ENCODE measurements at places on chromosomes 5 and 9.

DNA sequence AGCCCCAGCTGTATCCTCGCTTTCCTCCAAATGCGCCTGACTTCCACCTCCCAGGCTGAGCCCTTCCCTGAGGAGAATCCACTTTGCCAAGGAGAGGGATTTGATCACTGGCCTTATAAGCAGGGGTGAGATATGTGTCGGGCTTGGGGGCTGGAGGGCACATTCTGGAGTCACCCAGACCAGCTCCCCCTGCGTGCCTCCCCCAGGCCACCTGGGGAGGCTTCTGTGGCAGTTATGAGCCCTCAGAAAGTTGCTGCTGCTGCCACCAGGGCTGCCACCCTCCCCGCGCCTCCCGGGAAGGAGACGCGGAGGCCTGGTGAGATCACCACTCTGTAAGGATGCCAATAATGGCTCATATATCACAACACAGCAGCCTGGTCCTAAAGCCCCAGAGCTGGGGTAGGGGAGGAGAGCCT is 211.5 kb downstream of the PAPPA start:
- no peak for DNase-seq

DNA sequence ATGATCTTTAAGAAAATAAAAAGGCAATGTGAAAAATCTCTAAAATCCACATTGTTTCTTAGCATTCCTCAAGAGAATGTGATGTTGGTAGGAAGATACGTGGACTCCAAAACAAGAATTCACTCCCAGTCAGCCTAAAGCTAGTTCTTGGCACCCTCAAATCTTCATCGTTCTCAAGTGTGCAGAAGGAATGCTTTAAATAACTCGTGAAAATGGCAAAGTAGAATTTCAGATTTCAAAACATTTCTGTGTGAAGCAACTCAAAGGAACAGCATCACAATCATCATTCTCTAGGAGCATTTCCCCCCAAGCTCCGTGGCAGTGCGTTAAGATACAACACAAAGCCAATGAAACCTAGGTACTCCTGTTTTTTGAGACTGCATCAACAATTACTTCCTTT is 185.1 kb upstream of the DMAC1 start:
- no peak for DNase-seq

DNA sequence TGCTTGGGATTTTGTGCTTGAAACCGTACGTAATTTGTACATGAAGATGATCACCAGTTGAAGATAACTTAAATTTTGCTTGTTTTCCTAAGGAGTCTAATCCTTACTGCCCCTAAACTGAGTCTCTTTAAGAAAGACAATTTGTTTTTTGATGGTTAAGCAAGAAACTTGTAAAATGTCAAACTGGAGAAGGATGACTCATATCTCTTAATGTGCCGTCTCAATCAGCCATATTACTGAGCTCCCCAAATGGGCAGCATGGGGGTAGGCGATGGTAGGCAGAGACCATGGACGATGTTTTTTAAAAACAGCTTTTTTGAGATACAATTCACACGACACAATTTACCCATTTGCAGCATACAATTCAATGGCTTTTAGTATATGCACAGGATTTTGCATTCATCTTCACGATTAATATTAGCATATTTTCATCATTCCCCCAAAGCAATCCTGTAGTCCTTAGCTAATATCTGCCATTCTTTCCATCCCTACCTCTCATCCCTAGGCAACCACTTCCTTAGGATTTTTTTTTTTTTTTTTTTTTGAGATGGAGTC is 14.3 kb downstream of the ARHGAP26 start:
- DNase-seq, result no peak

DNA sequence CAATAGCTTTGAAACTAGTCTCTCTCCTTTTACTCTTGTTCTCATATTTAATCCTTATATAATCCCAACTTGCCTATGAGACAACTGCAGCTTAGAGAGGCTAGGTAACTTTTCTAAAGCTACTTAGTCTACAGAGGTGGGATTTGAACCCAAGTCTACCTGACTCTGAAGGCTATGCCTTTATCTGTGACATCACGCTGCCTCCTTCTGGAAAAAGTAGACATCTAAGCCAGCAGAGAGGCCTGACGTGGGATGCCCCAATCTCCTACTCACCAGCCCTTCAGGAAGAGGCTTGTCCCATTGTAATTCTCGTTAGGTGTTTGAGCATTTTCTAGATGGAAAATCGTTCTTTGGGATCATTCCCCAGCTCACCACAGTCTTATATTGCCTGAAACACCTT is 167.5 kb downstream of the HSPA4 start:
- DNase-seq, result no peak

DNA sequence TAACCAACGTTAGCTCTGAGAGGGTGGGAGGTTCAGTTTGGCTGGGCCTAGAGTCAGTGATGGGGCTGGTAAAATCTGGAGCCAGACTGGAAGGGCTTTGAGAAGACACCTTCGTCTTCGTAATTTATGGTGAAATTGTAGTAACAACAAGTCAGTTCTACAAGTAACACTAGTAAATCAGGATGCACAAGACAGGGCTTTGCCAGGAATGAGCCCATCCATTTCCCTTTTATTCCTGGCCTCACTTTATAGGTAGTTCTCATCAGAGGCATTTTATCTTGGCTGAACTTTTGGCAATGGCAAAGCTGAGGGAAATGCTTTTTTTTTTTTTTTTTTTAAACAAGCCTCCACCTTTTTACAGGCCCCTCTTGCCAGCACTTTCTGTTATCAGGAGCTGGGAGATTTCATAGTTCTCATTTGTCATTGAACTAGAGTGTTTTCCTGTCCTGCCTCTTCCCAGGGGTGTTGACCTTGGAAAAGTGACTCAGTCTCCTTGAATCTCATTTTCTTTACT is 110.5 kb upstream of the KLF4 start:
- no peak for DNase-seq

GRCh38 chr5:9423571-9423970 is 122.3 kb downstream of the SEMA5A start:
- no peak for DNase-seq

GRCh38 chr5:121945261-121945660 is 16.5 kb upstream of the SRFBP1 start:
- DNase-seq, result no peak

- DNase-seq, result no peak
Observed at GRCh38 chr9:19440823-19441580, 32.2 kb downstream of the ACER2 start.

DNA sequence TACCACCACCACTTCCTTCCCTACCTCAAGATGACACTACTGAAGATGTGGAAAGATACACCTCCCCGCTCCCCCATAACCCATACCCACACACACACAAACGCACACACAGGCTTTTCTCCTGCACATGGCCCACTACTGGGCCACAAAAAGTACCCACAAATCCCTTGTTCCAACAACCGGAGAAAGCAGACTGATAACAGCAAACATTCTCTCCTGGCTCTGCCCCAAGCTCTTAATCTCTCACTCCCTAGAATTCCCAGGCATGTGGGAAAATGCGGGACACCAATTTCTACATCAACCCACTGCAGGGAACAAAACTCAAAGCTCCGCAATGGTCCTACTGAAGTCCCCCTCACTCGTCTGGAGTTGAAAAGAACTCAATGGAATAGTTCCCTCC is 611.0 kb upstream of the KLF4 start:
- DNase-seq, result no peak

DNA sequence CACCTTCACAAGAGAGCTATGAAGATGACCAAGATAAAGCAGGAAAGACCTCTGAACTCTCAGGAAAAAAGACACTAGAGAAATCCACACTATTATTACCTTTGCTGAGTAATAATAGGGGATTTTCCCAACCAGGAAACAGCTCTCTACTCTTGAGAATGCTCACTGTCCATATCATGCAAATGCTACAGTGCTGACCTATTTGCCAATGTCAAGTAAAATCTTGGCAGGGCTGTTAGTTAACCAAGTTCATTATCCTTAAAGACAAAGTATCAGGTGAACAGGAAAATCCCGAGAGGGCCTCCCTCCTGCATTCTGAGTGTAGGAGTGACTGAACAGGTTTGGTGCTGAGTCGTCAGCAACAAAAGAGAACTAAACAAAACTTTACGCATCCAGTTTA is 306.6 kb downstream of the ACTL7B start:
- no peak for DNase-seq

GRCh38 chr9:105541838-105542237 is 16.1 kb upstream of the FKTN start:
- no peak for DNase-seq

DNA sequence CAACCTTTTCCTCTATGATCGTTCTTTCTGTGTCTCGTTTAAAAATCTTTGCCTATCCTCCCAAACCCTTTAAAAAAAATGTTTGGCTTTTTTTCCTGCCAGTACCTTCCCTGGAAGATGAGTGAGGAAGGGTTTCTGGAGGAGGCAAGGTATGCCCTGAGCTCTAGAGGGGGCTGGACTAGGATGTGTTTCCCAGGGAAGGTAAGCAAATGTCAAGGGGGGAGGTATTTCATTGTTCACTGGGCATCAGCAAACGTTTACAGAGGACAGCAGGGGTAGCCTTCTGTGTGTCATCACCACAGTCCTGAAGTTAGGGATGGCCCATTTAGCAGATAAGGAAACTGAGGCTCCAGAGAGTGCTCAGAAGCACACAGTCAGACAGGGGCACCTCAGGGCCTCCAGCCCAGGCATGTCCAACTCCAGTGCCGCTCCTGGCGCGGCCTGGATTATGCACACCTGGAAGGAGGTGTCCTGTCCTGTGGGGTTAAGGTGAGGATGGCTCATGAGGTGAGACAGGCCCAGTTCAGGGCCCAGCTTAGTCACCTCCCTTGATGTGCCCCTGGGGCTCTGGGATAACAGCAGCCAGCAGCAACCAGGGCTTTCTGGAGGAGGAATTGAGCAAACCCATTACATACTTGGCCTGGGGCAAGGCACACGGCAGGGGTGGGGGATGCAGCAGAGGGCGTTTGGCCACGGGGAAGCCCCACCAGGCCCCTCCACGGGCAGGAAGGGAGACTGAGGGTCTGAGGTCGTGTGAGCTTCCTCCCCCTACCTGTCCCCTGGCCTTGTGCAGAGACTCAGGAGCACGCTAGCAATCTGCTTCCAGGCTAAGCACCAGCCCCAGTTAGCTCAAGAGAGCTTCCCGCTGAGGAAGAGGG is 100.3 kb upstream of the LMX1B start:
- DNase-seq, result no peak

GRCh38 chr9:93265972-93266371 is 82.0 kb downstream of the WNK2 start:
- DNase-seq, result no peak

DNA sequence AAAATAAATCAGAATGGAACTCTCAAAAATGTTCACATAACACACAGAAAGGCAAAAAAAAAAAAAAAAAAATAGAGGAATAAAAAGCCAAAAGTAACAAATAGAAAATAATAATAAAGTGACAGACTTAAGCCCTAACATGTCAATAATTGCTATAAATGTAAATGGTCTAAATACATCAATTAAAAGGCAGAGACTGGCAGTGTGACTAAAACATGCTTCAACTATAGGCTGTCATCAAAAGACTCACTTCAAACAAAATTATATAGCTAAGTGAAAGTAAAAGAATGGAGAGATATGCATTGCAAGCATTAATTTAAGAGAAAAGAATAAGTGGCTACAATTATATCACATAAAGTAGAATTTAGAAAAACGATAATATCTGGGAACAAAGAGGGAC is 114.2 kb downstream of the PHF2 start:
- DNase-seq, result no peak

GRCh38 chr5:135337064-135337463 is 62.0 kb downstream of the MACROH2A1 start:
- DNase-seq, result no peak

- peak; percentile 98 for DNase-seq
Observed at GRCh38 chr5:61280761-61281427, 51.2 kb upstream of the ZSWIM6 start.

- no peak for DNase-seq
Observed at GRCh38 chr5:96348536-96348935, 84.5 kb downstream of the PCSK1 start.

GRCh38 chr5:131633830-131634229 is 1.2 kb downstream of the RAPGEF6 start:
- DNase-seq, result peak; percentile 15

DNA sequence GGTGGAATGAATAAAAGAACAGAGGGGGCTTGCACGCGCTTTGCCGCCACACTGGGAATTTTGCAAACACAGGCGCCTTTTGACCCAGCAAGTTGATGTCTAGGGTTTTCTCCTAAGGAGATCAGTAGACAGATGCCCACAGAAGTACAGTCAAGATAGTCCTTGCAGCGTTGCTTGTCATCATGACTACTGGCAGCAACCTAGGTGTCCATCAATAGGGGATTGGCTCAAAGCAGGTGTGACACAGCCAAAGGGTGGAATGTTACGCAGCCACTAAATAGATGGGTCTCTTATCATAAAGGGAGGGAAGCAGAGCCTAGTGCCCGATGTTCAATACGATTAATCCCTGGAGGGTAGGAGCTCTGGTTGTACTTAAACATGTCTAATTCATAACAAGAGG is 63.8 kb upstream of the GGTA1 start:
- no peak for DNase-seq

GRCh38 chr5:35058374-35058788 is 10.6 kb upstream of the AGXT2 start:
- DNase-seq, result no peak

DNA sequence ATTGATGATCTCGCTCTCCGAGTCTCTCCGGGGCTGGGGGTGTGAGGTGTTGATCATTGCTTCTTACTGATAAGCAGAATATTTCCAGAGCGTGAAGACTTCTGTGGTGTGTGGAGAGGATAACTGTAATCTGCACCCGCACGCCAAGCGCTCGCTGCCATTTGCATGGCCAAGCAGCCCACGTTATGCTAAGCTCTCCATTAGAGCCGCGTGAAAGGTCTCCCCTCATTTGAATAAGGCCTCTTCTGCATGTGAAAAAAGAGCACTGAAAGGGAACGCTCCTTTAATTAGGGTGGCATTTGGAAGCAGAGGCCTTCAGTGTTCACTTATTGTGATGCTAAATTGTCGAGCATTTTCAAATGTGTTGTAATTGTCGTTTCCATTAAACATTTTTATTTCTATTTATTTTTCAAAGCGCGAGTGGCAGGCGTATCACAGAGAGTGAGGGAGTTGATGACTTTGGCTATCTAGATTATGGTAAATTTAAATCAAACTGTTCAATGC is 163.6 kb upstream of the IRX2 start:
- no peak for DNase-seq

- no peak for DNase-seq
Observed at GRCh38 chr5:14168144-14168792, 25.1 kb downstream of the TRIO start.

DNA sequence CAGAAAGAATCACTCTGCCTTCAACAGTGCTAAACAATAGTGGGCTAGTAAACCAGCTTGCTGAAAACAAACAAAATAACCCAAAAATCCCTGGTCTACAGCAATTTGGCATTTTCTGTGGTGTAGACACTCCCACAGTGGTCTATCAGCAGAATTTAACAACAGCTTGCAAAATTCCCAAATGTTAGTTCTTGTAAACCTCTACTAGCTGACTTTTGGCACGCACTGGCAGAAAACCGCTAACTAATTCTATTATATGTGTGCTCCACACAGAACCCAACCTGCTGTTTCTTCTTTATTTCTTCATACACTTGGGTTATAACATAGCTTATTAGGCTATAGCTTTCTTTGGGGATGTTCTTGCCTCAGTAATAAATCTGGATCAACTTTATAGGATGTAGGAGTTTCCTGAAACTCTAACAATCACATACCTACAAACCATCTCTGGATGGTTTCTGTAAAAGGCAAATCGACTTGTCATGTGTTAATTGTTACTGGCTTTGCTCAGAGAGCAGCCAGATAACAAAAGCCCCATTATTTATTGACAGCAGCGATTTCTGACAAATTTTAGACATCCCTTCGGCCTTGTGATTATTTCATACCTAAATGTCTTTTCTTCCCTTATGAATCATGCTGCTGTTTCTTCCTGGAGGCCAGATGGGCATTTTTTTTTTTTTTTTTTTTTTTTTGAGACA is 82.7 kb upstream of the NAA35 start:
- no peak for DNase-seq

GRCh38 chr5:131114754-131115153 is 50.3 kb downstream of the HINT1 start:
- DNase-seq, result no peak

Measured in RPMI8226 (cell line).